Activated T-helper 1 cell treated with anti-CD3 and anti-CD28 coated beads, Interleukin-2, amount 50 U/mL, for 16 hours (primary cell): ENCODE measurements at places on chromosomes 4 and X.
A peak's percentile ranks its signal among the peaks of the same experiment; 100 is the strongest.

DNA sequence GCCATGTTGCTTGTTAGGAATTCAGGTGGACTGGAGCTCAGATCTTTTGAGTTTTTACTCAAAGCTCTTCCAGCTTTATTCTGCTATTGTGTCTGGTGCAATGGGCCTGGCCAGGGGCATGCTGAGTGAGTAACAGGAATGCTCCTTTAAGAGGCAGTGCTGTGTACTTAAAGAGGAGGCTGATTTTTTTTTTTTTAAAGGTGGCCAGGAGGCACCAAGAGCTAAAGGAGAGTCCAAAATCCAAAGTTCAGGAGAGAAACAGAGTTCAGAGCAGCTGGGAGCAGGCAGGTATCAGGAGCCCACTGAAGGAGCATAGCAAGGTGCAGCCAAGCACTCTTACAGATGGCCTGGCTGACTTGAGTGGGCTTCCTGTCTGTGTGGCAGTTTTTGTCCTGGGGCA is 178.7 kb downstream of the FMR1NB start:
- no peak for DNase-seq

DNA sequence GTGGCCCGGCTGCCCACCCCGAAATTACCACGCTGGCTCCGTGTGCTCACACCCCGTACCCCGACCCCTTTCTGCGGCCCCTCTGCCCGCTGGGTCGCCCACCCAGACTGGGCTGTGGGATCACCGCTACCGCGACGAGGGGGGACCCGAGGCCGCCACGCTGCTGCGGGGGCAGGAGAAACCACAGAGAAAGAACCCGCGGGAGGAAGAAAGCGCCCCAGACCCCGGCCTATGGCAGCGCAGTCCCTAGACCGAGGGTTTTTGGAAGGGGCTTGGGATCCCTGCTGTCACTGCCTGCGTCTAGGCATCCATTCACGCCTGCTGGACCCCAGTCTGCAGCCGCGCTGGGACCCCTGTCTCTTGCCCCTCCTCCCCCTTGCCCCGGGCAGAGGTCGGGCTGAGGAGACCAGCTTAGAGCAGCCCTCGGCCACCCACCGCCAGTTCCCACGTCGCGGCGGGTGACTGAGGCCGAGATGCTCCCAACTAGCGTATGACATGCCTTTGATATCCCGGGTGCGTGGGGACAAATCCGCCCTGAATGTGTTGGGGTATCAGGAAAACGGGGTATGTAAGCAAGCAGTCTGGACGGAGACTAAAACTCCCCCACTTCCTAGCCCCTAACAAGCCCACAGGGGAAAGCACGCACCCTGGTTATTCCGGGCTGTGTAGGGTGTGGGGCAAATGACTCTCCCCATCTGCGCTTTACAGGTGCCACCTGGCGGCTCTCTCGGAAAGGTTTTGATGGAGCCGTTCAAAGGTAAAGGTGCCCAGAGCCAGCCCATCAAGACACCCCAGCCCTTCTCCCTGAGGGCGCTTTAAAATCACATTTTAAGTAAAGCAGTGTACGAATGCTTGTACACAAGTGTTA is 862 bp upstream of the INPP4B start:
- DNase-seq = peak; percentile 55

DNA sequence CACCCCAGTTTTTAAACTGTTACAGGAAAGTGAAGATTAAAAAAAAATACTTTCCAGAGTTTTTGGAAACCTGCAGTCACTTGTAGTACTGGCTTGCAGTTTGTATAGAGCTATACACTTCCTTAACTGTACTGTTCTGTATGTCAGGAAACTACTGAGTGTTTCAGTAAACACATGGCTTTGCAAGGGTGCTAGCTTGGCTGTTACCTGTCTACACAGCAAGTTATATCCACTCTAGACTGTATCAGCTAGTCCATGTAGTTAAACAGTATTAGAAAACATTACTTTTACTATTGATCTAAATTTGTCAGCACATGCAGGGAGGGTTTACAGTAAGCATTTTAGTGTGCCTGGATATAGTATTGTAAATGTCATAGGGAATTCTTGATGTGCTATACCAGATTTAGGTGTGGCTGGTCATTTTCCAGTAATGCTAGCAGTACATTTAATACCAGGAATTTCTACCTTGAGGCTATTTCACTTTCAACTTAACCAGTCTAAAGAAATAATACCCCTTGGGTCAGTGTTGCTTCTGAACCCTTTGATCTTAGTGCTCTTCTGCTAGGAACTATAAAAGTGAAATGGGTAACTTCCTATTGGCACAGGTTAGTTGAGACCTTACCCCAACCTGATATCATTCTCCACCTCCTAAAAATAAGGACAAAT is 192.3 kb upstream of the ANKRD50 start:
- DNase-seq = no peak

DNA sequence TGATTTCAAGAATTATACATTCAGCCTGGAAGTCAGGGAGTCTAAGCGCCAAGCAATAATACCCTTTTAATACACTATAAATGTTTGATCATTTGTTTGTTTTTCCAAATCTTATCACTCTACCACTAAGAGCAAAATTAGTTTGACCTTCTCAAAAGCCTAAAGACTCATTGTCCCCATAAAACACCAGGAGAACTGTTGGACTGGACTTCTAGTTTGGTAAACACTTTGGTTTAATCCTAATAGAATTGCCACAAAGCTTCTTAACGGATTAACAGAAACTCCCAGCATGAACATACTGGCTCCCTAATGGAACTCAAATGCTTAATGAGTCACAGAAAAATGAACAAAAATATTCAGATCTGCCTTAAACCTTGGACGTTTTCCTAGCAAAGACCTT is 34.9 kb downstream of the SYTL5 start:
- no peak for DNase-seq

DNA sequence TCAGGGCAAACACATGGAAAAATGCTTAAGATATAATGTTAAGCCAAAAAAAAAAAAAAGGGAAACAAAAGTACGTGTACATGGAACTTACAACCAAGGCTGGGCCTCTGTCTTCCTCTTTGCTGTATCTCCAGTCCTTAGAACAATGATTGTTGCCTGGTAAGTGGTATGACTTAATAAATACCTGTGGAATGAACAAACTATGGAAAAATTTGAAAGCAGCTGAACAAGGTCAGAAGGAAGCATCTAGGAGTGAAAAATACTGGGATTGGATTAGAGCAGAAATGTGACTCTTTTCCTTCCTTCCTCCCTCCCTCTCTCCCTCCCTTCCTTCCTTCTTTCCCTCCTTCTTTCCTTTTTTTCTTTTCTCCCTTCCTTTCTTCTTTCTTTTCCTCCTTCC is 54.2 kb upstream of the SMIM10 start:
- no peak for DNase-seq

GRCh38 chr4:4631150-4631549 is 89.3 kb upstream of the STX18 start:
- no peak for DNase-seq

DNA sequence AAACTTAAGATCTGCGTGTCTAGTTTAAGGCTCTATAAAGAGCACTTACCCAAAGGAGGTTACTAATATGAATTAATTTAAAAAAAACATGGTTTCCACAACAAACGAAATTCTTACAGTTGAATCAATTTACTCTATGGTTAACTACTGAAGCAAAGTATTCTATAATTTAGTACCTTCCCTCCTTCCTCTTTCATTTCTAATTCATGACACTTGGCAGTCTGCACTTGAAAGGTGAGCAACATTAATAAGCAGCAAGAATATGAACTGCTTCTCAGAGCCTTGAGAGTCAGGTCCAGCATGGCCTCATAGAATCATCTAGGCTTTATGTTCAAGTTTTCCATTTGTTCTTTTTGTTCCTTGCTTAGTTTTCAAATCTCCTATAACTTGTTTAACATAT is 42.7 kb downstream of the TAPT1 start:
- DNase-seq = no peak

GRCh38 chrX:39855748-39856129 is 242.0 kb downstream of the BCOR start:
- peak; percentile 70 for DNase-seq

DNA sequence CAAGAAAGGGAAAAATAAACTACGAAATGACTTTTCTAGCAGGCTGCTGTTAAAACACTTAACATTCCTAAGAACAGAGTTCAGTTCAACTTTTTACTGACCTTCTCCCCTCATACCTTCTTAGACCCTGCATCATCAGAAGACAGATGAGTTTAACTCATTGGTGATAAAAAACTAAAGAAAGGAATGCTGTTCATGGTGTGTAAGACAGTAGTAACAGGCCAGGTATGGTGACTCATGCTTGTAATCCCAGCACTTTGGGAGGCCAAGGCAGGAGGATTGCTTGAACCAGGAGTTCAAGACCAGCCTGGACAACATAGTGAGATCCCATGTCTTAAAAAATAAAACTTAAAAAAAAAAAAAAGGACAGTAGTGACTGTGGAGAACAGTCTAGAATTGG is 16.2 kb downstream of the RBM47 start:
- no peak for DNase-seq

DNA sequence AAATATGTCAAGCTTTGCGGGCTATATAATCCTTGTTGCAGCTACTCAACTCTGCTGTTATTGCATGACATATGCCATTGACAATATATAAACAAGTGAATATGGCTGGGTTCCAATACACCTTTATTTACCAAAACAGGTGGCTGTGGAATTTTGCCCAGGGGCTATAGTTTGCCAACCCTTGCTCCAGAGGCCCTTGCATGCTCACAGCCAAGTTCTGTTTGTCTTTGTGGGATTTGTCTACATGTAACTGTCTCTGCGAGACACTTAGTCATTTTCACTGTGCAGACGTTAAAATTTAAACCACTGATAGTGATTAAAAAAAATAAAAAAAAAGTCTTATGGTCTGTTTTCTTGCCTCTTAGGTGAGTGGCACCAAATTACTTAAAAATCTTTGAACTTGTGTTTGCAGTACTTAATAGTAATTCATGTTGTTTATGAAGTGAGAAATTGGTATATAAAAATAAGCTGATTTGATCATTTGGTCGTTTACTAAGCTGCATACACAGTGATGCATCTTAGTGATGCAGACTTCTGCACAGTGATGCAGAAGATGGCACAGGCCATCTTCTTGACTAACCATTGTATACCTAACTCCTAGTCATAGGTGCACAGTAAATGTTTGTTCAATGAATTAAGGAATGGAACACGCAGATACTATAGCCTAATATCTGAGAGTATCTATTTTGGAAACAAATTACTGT is 170.9 kb downstream of the FRMPD4 start:
- DNase-seq = no peak

DNA sequence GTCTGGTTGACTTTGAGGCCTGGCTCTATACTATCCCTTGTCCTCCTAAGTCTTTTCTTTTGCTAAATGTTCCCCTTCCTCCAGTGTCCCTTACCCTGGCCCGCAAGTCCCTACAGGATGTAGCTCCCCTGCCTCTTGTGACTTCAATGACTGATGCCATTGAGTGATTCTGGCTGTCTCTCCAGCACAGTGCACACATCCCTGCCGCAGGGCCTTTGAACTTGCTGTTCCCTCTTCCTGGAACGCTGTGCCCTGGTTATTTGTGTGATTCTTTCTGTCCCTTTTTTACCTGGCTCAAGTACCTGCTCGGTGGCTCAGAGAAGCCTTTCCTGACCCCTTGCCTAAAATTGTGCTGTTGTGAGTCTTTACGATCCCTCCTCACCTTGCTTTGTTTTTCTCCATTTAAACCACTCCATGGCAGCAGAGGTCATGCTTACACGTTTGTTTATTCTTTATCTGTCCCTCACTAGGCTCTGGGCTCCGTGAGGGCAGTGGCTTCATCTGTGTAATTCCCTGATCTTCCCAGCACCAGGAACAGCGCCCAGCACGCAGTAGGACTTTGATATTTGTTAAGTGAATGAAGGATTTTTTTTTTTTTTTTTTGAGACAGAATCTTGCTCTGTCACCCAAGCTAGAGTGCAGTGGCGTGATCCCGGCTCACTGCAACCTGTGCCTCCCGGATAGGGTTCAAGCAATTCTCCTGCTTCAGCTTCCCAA is 17.6 kb downstream of the MSX1 start:
- no peak for DNase-seq

DNA sequence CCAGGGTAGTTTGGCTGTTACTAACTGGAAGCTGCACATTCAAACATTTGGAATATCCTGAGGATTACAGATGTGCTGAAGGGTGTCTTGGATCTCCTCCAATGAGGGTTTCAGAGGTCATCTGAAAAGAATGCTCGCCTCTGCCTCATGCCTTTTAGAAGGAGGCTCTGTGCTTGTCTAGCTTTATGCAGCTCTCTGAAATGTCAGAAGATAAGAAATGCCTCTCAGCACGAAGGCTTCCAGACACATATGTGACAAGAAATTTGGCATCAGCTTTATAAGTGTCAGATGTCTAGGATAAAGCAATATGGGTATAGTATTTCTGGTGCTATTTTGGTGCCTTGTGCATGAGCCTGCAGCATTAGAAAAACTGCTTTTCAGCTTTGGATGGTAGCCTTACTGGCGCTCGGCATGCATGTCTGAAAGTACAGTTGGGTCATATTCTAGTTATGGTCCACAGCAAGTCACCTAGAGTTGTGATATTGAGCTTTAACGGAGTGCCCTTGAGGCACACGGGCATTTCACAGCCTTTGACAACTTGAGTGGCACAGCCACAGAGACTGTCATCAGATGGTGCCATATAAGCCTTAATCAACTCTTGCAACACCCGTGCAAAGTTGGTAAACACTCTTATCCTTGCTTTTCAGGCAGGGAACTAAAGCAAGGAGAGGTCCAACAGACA is 70.8 kb upstream of the PGRMC2 start:
- DNase-seq = no peak

DNA sequence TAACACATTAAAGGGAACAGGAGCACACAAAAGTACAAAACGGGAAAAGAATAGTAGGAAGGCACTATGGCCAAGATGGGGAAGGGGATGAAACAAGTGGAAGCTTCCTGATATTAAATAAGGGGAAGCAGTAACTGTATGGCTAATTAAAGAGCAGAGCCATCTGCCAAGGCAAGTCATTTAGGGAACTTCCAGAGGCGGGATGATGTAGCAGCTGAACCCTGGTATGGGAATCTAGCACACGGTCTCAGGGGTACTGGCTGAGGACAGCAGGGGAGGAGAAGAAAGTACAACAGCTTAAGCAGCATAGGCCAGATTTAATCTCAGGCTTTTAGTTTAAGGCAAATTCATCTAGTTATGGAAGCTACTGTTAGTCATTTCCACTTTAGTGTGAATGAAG is 59.1 kb downstream of the IGFBP7 start:
- DNase-seq = no peak

DNA sequence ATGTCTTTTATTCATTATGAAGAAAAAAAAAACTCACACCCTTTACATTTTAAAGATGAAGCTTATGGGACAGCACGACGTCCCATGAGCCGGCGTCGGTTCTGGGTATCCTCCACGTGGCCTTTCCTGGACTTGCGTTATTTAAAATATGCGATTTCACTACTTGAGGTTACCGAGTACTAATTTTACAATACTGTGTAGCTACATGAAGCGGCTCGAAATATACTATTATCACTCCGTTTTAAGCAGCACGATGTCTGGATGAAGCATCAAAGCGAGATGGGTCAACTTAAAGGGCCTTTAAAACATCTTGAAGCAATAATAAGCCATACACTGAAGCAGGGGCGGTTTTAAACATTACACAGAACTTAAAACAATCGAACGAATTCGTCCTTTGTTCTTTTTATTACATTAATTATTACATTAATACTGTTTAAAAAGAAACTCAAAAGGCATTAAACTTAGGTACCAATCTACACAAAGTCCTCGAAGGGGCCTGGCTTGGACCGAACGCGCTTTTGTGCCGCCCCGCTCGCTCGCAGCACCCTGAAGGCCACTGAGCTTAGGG is 1.4 kb upstream of the KLF3 start:
- DNase-seq = no peak
